Right atrium auricular region (tissue), 2 donors: ENCODE measurements at places on chromosomes 6 and 20. TPM values are rescaled to one million over a fixed set of nuclear protein-coding genes. Genes with fewer than 3 reads are reported as not detected.

Gene GHRH
- 3.6 TPM for total RNA-seq

Gene SUN5
- total RNA-seq = not detected

Gene RBM38
- total RNA-seq = 151 TPM

Gene CENPW
- total RNA-seq = not detected

Gene TSPYL1
- total RNA-seq = 87.5 TPM

Gene FRK
- 2.7 TPM for total RNA-seq

Gene HCRTR2
- total RNA-seq = not detected

Gene ANGPT4
- total RNA-seq = not detected

Gene ADGRF5
- total RNA-seq = 59.4 TPM

Gene PRELID3B
- total RNA-seq = 34.6 TPM

Gene KCNS1
- 0.39 TPM for total RNA-seq
